ENCODE measurements at places on chromosomes 6 and 20. TPM values are rescaled to one million over a fixed set of nuclear protein-coding genes. Genes with fewer than 3 reads are reported as not detected.

DNA sequence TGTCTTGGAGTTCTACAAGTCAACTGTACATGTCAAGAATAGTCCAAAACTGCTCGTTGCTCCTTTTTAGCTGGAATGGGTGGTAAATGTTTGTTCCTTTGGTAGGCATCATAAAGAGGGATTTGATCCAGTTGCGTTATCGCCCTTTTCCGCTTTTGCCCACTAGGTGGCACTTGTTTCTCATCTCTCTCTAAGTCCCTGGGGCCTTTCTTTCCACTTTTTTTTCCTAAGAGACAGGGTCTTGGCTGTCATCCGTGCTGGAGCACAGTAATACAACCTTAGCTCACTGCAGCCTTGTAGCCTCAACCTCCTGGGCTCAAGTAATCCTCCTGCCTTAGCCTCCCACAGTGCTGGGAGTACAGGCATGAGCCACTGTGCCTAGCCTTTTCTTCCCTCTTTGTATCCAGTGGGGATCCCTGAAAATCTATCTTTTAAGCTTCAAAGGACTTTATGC lies 20.7 kb downstream of the GTPBP2 start:
- no peak overlapping the region for H3K27ac ChIP-seq
- H3K4me1 ChIP-seq, result no peaks in the 10 kb centered on the region
- peaks cover 7% of the 10 kb centered on the region for H3K36me3 ChIP-seq
- no peaks in the 10 kb centered on the region for H3K27me3 ChIP-seq

Gene PRICKLE4
- total RNA-seq, result 4.9 TPM

Gene BPIFA1
- total RNA-seq, result not detected

- H3K27ac ChIP-seq, result no peak overlapping the region
- no peak overlapping the region for H3K4me3 ChIP-seq
- peaks cover 8% of the 10 kb centered on the region for H3K27me3 ChIP-seq
These were observed 10.0 kb upstream of the POU5F1 start for GRCh38 chr6:31180500-31180899.

- H3K4me1 ChIP-seq, result peaks cover 4% of the 10 kb centered on the region
- peaks cover 6% of the 10 kb centered on the region for H3K36me3 ChIP-seq
- H3K27ac ChIP-seq, result peak overlapping the region; percentile 84
- H3K4me3 ChIP-seq, result no peak overlapping the region
- H3K27me3 ChIP-seq, result no peaks in the 10 kb centered on the region
These were observed 6.0 kb downstream of the NUP153 start for GRCh38 chr6:17700421-17701416.

GRCh38 chr20:23584434-23585199 lies 16.3 kb upstream of the CST9L start:
- H3K4me1 ChIP-seq, result peaks cover 8% of the 10 kb centered on the region
- no peak overlapping the region for H3K4me3 ChIP-seq
- H3K27me3 ChIP-seq, result no peaks in the 10 kb centered on the region
- H3K36me3 ChIP-seq, result no peaks in the 10 kb centered on the region
- H3K27ac ChIP-seq, result no peak overlapping the region

- peaks cover 10% of the 10 kb centered on the region for H3K4me1 ChIP-seq
- H3K27me3 ChIP-seq, result no peaks in the 10 kb centered on the region
- H3K36me3 ChIP-seq, result no peaks in the 10 kb centered on the region
- no peak for DNase-seq
- H3K4me3 ChIP-seq, result no peak overlapping the region
These were observed 49.6 kb upstream of the GFRAL start for GRCh38 chr6:55277646-55278045.

DNA sequence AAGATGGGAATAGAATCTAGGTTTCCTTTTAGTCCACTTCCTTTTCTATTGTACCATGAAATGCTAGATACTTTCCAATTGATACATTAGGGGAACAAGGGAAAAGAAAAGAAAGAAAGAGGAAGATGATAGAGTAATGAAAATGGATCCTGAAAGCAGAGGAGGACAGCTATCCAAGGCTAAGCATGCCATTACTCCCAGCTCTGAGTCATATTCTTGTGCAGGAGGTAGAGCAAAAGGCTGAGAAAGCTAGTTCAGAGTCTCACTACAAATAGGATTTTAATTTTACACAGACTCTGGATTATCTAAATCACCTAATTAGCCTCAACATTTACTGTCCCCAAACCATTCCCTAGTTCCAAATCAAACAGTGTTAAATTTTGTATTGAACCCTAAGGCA lies 23.6 kb downstream of the RWDD2A start:
- no peaks in the 10 kb centered on the region for H3K27me3 ChIP-seq
- no peak overlapping the region for H3K27ac ChIP-seq
- no peak overlapping the region for H3K4me3 ChIP-seq

GRCh38 chr20:18750735-18751134 lies 62.8 kb upstream of the SCP2D1 start:
- no peak overlapping the region for H3K27ac ChIP-seq
- H3K36me3 ChIP-seq, result peaks cover 2% of the 10 kb centered on the region
- no peak for DNase-seq
- H3K27me3 ChIP-seq, result no peaks in the 10 kb centered on the region
- peaks cover 10% of the 10 kb centered on the region for H3K4me1 ChIP-seq

Gene MRPL14
- 51.1 TPM for total RNA-seq

Gene HLA-DQB1
- total RNA-seq, result 6.1 TPM

- no peak for DNase-seq
- peaks cover 10% of the 10 kb centered on the region for H3K27me3 ChIP-seq
- no peak overlapping the region for H3K27ac ChIP-seq
- peaks cover 5% of the 10 kb centered on the region for H3K4me1 ChIP-seq
- H3K36me3 ChIP-seq, result no peaks in the 10 kb centered on the region
These were observed 84.5 kb upstream of the QKI start for GRCh38 chr6:163329991-163330390.

DNA sequence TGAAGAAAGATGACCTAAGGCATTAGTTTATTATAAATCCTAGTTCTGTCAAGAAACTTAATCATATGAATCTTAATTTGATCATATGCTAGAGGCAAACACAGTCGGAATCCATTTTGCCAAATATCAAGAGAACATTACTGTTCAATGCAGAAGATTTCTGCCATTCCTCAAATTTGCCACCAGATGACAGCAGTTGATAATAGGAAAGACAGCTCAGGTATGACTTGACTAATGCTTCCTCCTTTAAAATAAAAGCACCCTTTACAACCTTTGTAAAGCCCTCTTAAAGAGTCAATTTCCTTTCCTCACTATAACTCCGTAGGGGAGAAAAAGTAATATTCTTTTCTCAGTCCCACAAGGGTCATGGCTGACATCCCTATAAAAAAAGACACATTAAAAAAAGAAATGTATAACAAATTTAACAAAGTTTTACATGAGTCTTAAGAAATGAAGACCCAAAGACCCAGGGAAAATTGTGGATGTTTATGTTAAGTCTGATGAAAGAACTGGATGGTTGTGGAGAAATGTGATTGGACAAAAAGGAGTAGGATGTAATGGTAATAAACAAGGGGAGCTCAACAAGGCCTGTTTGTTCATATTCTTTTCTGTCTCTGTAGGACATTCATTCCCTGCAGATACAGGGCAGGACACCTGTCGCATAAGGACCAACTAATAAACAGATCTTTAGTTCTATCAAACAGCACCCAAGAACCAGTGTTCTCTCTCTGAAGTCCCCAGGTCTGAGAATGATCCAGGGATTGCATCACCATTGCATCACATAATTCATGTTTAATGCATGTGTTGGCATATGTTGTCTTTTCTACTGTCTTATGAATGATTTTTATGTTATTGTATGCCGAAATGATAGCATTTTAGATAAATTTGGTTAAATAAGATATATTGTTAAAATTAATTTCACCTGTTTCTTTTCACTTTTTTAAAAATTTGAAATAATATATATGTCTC lies 23.0 kb upstream of the IL17A start:
- peaks cover 7% of the 10 kb centered on the region for H3K27me3 ChIP-seq
- H3K4me1 ChIP-seq, result no peaks in the 10 kb centered on the region
- no peak overlapping the region for H3K27ac ChIP-seq
- no peaks in the 10 kb centered on the region for H3K36me3 ChIP-seq

DNA sequence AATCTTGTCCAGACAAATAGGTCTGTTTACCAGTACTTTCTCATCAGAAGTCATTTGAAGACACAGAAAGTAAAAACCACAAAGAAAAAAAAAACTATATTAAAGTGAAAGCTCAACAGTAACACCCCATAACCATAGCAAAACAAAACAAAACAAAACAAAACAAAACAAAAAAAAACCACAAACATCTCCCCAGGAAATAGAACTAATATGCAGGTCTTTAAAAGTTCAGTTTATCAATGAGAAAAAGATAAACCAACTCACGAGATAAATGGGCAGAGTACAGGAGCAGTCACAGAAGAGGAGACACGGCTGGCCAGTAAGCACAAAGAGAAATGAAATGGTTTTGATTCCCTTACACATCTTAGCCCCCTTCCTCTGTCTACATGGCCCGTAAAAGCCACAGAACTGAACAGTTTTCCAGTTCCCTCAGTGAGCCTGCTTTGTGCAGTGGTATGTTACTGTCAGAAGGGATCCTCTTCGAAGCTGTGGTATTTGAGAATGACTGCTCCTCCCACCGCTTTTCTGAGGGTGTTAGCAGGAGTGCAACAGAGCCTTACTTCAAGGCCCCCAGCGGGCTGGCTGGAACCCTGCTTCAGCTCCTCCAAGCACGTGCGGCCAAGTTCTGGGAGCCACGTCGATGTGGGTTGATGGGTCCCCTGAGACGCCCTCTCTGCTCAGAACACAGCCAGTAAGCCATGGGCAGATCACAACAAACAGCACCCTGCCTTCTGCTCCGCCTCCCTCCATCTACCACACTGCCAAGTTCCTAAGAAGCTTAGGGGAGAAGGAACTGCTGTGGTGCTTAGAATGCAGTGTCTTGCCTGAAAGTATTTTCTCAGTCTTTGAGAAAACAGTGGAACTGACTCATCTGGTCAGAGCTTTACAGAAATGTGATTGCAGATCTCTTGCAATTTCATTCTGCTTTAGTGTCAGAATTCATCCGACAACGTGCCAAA lies 14.0 kb downstream of the UST start:
- no peak overlapping the region for H3K4me3 ChIP-seq
- peaks cover 2% of the 10 kb centered on the region for H3K36me3 ChIP-seq
- peaks cover 33% of the 10 kb centered on the region for H3K27me3 ChIP-seq
- no peak for DNase-seq

GRCh38 chr6:75446241-75446880 lies 47.2 kb downstream of the FILIP1 start:
- H3K36me3 ChIP-seq, result no peaks in the 10 kb centered on the region
- no peak overlapping the region for H3K27ac ChIP-seq
- H3K4me3 ChIP-seq, result no peak overlapping the region

DNA sequence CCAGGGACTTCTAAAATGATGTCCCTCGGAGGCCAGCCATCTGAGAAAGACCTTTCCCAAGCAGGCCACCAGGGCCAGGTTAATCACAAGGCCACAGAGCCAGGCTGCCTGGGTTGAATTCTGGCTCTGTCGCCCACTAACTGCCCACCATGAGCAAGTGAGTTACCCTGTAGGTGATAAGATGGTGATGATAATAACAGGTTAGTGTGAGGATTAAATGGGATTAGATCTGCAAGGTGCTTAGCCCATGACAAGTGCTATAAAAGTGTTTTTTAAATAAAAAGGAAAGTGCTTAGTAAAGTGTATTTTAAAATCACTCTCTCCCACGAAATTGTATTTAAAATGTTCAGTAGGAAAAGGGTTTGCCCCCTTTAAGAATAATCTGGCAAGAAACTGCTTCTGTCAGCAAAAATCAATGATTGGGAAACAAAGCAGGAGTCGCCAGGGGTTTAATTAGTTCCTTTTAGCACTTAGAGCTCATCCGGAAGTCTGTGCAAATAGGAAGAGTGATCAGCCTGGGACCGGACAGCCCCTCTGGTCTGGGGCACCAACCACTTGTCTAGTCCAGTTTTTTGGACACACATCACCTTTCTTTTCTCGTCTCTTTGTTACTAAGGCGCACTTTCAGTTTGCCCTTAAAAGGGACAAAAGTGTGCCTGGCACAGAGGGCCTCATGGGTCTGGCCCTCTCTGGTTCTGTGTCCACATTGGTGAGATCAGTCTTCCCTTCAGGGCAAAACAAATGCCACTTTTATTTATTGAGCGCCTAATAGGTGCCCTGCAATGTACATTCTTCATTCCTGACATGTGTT lies 150.4 kb downstream of the GRM4 start:
- peaks cover 23% of the 10 kb centered on the region for H3K4me1 ChIP-seq
- no peak overlapping the region for H3K4me3 ChIP-seq
- H3K36me3 ChIP-seq, result no peaks in the 10 kb centered on the region
- DNase-seq, result no peak

- peaks cover 1% of the 10 kb centered on the region for H3K4me1 ChIP-seq
- H3K27ac ChIP-seq, result no peak overlapping the region
- DNase-seq, result no peak
- H3K27me3 ChIP-seq, result no peaks in the 10 kb centered on the region
- H3K36me3 ChIP-seq, result no peaks in the 10 kb centered on the region
- H3K4me3 ChIP-seq, result no peak overlapping the region
These were observed 202.8 kb upstream of the CST7 start for GRCh38 chr20:24746351-24746685.

DNA sequence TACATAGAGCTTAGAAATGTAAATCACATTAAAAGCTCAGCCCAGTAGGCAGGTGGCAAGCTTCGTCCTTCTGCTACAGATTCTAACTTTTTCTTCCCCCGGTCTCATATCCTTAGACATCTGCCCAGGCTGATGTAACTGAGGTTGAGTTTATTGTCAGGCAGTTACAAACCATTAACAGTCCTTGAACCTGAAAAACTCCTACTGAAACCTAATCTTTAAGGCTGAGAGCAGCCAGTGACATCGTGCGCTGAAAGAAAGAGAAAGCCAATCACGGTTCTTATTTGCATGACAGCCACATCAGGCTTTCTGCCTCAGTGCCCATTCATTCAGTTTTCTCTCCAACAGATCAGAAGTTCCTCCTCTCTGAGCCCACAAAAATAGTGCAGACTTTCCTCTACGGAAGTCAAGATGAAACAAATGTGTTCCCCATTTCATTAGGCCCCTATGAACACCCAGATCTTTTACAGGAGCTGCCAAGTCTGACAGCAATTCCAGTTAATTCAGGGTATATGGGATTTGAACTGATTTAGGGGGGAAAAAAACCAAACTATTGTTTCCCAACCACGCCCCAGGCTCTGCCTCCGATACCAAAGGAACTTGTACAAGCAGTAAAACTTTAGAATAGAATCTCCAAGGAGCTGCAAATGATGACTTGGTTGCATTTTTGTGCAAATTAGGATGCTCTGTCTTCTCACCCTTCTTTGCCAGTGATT lies at the start of gene NHSL1:
Gene NHSL1, minus strand, starts transcription at position 192 of the 716 bp plus-strand sequence. CDS start 204 bp downstream, outside the sequence.
- H3K36me3 ChIP-seq, result peaks cover 13% of the 10 kb centered on the region
- no peak for DNase-seq
- H3K27ac ChIP-seq, result peak within 1 kb of the TSS; percentile 95
- H3K27me3 ChIP-seq, result no peaks in the 10 kb centered on the region

GRCh38 chr6:138824482-138825144 lies 28.7 kb downstream of the ECT2L start:
- DNase-seq, result no peak
- H3K4me1 ChIP-seq, result peaks cover 11% of the 10 kb centered on the region
- no peak overlapping the region for H3K27ac ChIP-seq
- no peak overlapping the region for H3K4me3 ChIP-seq

Gene INSM1
- 46.1 TPM for total RNA-seq

- no peak overlapping the region for H3K4me3 ChIP-seq
- H3K27me3 ChIP-seq, result peaks cover 16% of the 10 kb centered on the region
- H3K27ac ChIP-seq, result no peak overlapping the region
These were observed 13.1 kb downstream of the TNXB start for GRCh38 chr6:32096087-32096393.
